ENCODE measurements at places on chromosomes 12 and 14.

DNA sequence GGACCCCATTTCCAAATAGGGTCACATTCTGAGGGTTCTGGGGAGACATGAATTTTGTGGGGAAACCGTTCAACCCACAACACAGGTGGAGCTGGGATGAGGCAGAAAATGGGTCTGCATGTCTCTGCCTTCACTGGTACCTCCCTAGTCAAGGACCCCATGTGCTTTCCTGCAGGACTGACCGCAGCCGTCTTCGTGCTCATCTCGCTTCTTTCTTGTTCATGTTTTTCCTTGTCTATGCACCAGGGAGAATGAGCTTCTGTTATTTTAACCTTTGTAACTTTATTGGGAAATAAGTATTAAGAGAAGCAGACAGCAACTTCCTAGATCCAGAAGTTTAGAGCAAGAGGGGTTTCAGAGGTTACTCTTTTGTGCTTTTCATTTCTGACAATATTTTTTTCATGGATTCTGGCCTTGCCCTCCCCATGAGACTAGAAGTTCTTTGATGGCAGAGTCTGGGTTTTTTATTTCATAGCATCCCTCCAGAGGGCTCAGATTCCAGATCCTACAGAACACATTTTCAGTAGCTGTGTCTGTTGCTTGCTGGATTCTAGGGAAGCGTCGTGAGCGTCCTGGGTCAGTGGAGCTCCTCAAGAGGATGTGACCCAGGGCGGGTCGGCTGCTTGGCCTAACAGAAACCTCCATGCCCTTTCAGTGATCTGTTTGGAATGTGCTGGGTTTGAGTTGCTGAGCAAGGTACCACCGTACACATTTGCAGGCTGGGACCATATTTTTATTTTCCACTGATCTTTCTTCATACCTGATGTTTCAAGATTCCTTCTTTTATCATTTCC lies 104.2 kb downstream of the ADGRD1 start:
- DNase-seq, result peak; percentile 66

GRCh38 chr12:15590180-15590826 lies 198.9 kb downstream of the EPS8 start:
- DNase-seq, result no peak

- DNase-seq, result no peak
Observed at GRCh38 chr14:69838881-69839416, 40.3 kb upstream of the SMOC1 start.

DNA sequence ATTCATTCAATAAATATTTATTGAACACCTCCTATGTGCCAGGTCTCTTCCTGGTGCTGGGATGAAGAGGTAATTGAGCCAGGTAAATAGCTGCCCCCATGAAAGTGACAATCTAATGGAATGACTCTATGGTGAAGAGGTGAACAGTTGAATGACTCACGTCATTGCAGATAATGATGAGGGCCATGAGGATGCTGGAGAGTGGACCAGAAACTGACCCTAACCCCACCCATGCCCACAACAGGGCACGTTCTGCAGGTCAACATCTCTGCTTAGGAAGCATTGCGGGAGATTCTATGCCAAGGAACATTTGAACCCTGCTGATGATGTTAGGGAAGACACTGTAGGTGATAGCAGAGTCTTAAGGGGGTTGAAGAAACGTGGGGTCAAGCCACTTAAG lies 788.9 kb upstream of the TBX3 start:
- no peak for DNase-seq

DNA sequence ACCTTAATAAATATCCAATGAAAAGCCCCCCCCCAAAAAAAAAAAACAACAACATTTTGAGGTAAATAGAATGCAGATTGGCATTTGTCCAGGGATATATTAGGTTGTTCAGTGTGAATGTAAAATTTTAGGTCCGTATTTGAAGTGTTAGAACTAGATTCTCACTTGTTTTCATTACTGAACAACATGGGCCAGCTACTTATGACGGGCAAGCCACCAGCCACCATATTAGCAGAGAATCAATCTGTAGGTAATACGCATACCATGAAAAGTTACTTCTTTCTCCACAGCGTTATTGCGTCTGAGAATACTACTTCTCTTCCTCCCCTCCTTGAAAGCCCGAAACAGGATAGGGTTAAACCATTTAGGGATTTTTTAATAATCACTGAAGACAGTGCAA lies 5.4 kb downstream of the FLRT2 start:
- DNase-seq, result no peak

GRCh38 chr12:110813285-110813684 lies 33.5 kb upstream of the CCDC63 start:
- no peak for DNase-seq

- no peak for DNase-seq
Observed at GRCh38 chr12:43653289-43653915, 101.4 kb upstream of the ADAMTS20 start.

DNA sequence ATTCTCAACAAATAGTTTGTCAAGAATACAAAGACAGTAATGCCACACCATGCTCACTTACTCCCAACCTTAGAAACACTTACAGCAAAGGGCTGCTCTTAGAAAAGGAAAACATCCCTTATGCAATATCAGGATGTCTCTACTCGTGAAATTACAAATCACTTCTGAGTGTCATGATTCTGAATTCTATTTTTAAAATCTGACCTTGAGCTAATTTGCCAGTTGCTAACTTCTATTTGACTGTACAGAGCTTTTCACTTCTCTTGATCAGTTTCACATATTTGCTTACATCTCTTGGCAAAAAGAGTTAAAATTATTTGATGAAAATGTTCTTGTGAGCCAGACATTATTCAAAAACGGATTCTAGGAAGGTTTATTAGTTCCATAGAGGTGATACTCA lies 136.7 kb upstream of the SLC35F4 start:
- DNase-seq, result no peak

DNA sequence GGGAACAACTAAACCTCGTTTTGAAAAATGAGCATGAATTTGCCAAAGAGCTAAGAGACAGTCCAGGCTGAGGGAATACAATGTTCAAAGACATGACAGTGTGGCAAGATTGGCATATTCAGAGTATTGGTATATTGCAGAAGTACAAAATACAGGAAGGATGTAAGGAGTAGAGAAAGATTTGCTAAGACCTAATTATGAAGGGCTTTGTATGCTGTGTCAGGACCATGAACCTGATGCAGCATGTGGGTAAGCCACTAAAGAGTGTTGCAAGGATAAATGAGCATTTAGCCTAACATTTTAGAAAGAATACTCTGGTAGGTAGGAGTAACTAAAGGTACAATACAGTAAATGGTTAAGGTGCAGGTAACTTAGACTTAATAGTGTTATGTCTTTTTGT lies 65.1 kb downstream of the KTN1 start:
- DNase-seq, result no peak

DNA sequence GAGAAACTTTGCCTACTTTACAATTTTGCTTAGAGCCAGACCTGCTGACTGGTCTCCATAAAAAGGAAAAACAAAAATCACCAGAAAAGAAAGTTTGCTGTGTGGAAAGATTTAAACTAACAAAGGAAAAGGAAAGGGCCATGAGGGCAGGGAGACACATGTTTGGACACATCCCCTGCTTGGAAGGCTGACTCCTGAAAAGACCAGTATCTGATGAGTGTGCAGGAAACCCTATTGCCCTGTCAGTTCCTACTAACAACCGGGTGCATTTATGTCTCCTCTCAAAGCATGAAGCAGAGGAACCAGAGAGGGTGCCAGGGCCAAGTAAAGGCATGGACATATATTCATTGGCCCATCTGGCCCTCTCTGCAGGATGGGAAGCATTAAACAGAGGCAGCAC lies 7.0 kb upstream of the STAB2 start:
- no peak for DNase-seq

- no peak for DNase-seq
Observed at GRCh38 chr12:13104409-13104808, 942 bp upstream of the GSG1 start.

DNA sequence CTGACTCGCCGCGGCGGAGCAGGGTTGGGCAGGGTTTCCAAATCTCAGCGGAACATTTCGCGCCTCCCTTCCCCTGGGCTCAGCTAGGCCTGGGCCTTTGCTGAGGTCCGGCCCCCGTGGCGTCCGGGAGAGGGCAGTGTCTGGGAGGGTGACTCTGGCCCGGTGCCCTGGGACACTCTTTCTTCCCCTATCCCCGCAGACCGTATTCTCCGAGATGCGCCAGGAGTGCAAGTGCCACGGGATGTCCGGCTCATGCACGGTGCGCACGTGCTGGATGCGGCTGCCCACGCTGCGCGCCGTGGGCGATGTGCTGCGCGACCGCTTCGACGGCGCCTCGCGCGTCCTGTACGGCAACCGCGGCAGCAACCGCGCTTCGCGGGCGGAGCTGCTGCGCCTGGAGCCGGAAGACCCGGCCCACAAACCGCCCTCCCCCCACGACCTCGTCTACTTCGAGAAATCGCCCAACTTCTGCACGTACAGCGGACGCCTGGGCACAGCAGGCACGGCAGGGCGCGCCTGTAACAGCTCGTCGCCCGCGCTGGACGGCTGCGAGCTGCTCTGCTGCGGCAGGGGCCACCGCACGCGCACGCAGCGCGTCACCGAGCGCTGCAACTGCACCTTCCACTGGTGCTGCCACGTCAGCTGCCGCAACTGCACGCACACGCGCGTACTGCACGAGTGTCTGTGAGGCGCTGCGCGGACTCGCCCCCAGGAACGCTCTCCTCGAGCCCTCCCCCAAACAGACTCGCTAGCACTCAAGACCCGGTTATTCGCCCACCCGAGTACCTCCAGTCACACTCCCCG lies 3.0 kb downstream of the WNT1 start:
- no peak for DNase-seq

GRCh38 chr12:9757433-9758025 lies 3.2 kb downstream of the CD69 start:
- DNase-seq, result no peak

- DNase-seq, result no peak
Observed at GRCh38 chr14:88556581-88556980, 1.8 kb upstream of the PTPN21 start.

DNA sequence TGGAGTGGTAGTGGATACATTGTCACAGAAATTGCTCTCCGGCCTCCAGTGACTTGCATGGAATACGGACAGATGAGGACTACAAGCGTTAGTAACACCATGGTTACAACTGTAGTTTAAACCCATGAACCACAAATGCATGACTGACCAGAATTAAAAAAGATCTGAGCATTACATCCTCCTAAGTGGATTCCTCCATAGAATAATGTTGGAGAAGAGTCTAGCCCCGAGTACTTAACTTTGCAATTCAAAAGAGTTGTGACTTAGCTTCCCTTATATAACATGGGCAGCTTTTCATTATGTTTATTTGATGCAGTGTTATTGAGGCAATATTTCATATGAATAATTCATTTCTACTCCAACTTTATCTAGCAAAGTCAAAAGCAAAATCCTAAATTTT lies 457.2 kb upstream of the TMPO start:
- DNase-seq, result no peak

- no peak for DNase-seq
Observed at GRCh38 chr14:68736471-68736871, 56.4 kb downstream of the ZFP36L1 start.

DNA sequence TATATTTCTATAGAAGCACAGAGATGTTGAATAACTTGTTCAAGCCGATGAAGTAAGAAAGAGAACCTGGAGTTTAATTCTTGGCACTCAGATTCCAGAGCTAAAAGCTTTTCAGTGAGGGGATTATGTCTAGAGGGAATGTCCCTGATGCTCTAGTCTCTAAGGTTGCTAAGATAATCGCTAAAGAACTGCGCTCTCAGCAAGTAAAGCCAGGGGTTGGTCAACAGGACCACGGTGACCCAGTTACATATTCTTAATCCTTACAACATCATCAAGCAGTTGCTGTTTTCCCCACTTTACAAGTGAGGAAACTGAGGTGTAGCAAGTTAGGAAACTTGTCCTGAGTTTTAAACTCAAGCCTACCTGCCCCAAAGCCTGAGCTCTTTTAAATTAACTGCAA lies 110.8 kb downstream of the DAD1 start:
- DNase-seq, result no peak

GRCh38 chr12:132806857-132807256 lies 21.8 kb downstream of the GOLGA3 start:
- no peak for DNase-seq

- DNase-seq, result no peak
Observed at GRCh38 chr12:22204391-22204790, 130.1 kb downstream of the ST8SIA1 start.

- DNase-seq, result no peak
Observed at GRCh38 chr14:99217066-99217955, 54.7 kb downstream of the BCL11B start.

GRCh38 chr12:77751939-77752338 lies 78.8 kb upstream of the NAV3 start:
- no peak for DNase-seq

- no peak for DNase-seq
Observed at GRCh38 chr12:79373896-79374499, 316.8 kb downstream of the PAWR start.

- DNase-seq, result no peak
Observed at GRCh38 chr12:93571925-93572711, at the start of gene SOCS2. Gene SOCS2, plus strand, starts transcription at chr12:93572675. Its CDS starts 223 bp downstream, at chr12:93572898.

DNA sequence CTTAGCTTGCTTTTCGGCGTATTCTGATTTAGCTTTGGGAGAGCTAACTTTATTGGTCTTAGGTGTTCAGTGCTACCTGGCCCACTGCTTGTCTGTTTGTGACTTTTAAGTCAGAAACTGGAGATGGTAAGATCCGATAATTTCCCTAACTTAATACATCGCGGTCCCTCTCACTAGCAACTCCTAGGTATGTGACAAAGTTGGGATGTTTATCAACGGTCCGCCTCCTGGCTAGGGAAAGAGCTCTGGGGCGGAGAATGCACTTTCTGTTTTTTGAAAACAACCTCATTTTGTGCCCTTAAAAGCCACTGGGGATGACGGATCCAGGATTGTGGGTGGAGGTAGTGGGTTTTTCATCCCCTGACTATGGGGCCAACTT lies 1.2 kb downstream of the CDKN1B start:
- no peak for DNase-seq

DNA sequence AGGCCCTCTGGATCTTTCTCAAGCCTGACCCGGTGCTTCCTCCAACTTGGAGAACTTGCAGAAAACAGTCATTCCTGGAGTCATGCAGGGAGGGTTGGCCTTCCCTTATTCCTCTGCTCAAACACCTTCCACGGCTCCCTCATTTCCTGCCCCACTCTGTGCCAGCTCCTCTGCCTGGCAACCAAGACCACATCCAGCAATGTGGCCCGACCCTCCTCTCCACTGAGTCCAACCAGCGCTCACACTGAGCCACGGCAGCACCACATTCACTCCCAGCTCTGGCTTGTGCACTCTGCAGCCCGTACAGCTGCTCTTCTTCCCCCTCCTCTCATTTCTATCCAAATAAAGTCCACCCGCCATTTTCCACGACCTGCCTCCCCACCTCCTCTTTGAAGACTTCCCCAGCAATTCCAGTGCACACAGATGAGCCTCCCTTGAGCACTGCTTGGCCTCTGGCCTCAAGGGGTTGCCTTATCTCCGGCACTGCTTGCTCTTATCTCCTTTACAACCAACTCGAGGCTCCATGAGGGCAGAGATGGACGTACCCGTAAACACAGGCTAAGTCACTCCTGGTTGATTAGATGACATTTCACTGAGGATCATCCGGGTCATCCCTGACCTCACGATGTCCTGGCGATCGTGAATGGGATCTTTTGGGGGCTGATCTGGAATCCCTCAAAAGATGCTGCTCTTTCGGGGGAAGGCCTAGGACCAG lies 5.4 kb downstream of the PGF start:
- no peak for DNase-seq

Measured in sciatic nerve (tissue), 2 donors.